ENCODE measurements at places on chromosomes 13 and 19. TPM values are rescaled to one million over a fixed set of nuclear protein-coding genes. Genes with fewer than 3 reads are reported as not detected.

DNA sequence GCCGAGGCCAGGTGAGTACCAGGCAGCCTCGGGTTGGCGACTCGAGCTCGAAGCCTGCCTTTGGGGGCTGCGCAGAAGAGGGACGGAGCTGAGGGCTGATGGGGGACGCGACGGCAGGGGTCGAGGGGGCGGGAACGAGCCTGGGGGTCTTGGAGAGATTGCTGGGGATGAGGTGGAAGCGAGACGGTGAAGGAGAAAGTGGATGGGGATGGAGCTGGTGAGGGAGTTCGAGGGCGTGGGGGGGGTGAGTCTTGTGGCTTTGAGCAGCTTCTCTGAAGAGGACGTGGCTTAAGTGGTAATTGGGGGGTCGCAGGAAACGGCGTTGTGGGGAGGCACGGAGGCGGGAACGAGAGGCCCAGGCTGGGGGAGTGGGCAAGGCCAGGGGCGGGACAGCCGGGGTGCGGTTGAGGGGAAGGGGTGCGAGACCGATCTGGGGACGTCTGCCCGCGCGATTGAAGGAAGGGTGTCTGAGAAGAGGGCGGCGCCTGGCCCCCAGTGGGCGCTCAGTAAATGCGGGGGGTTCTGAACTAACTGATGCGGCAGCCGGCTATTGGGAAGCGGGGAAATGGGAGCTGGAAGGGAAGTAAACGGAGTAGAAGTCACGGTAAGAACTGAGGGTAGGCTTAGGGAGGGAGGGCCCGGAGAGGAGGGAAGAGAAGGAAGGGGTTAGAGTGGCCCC lies 426 bp downstream of the MYO9B start:
- peaks cover 4% of the 10 kb centered on the region for H3K36me3 ChIP-seq
- peak overlapping the region; percentile 57 for H3K4me3 ChIP-seq
- DNase-seq, result peak; percentile 88
- H3K27me3 ChIP-seq, result no peaks in the 10 kb centered on the region
- peak overlapping the region; percentile 73 for H3K27ac ChIP-seq

GRCh38 chr19:9971166-9971897 lies 35.0 kb upstream of the OLFM2 start:
- no peaks in the 10 kb centered on the region for H3K4me1 ChIP-seq
- no peak for DNase-seq
- H3K4me3 ChIP-seq, result no peak overlapping the region
- no peak overlapping the region for H3K27ac ChIP-seq
- no peaks in the 10 kb centered on the region for H3K36me3 ChIP-seq

The IGFL2 gene
- total RNA-seq, result not detected

The KLK2 gene
- total RNA-seq, result not detected

- H3K36me3 ChIP-seq, result no peaks in the 10 kb centered on the region
- H3K4me3 ChIP-seq, result no peak overlapping the region
- no peak overlapping the region for H3K27ac ChIP-seq
- H3K27me3 ChIP-seq, result no peaks in the 10 kb centered on the region
- DNase-seq, result no peak
Measured at GRCh38 chr13:67183151-67183550, 47.0 kb downstream of the PCDH9 start.

DNA sequence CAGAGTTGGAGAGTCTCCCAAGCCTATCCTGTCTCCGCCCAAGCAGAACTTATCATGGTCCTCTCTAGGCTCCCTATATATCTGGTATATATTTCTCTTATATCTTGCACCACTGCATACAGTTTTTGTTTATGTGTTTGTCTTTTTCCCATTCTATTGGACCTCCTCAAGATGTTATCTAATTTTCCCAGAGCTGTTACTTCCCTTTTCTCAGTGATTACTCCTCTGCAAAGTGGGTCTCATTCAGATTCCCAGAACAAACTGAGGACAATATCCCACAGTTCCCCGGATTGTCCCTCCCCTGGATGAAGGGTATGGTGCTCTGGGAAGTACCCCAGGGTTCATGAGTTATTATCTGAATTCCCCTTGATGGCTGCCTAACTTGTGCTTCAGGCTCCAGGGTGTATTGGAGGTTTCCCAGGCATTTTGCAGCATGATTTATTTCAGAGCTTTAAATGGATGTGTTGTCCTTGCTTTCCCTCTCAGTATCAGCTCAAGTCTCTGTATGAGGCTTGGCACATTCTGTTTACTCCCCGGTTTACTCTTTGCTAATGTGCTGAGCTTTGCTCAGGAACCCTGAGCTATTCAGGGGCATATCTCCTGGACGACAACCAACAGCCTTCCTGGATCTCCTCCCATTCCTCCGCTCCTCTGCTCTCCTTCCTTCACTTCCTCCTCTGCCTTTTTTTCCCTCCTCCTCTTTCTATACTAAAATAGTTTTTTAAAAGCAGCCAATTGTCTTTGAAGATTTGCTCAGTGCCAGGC lies 329.3 kb downstream of the SPRY2 start:
- no peaks in the 10 kb centered on the region for H3K27me3 ChIP-seq
- H3K27ac ChIP-seq, result no peak overlapping the region
- DNase-seq, result no peak
- H3K36me3 ChIP-seq, result no peaks in the 10 kb centered on the region
- no peaks in the 10 kb centered on the region for H3K4me1 ChIP-seq

DNA sequence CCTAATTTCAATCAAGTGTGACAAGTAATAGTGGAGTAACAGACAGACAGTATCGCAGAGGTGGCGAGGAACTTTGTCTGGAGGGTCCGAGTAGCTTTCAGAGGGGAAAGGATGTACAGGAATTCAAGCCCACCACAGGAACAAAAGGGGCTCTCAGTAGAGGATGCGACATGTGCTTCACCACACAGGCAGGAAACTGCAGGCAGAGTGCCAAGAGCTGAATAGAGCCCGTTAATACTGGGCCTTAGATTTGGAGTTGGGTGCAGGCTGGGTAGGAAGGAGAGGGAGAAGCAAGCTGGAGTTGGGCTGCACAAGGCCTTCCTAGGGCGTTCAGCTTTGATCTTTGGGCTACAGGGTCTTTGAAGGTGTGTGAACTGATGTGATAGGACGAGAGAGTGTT lies 1.2 kb downstream of the CCDC70 start:
- no peaks in the 10 kb centered on the region for H3K36me3 ChIP-seq
- H3K27ac ChIP-seq, result no peak overlapping the region
- no peak for DNase-seq
- no peaks in the 10 kb centered on the region for H3K27me3 ChIP-seq
- no peak overlapping the region for H3K4me3 ChIP-seq

DNA sequence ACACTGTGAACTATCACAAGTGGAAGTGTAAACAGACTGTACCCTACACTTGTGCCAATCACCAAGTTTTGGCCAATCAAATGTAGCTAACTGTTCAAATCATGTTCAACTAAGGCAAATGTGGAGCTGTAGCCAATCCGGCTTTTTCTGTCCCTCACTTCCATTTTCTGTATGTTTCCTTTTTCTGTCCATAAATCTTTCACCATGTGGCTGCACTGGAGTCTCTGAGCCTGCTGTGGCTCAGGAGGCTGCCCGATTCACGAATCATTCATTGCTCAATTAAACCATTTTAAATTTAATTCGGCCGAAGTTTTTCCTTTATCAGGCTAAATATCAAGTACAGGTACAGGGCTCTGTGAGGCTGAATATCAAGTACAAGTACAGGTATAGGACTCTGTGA lies 216.5 kb downstream of the RFC3 start:
- no peaks in the 10 kb centered on the region for H3K27me3 ChIP-seq
- no peak overlapping the region for H3K4me3 ChIP-seq
- H3K27ac ChIP-seq, result no peak overlapping the region
- H3K36me3 ChIP-seq, result no peaks in the 10 kb centered on the region
- H3K4me1 ChIP-seq, result no peaks in the 10 kb centered on the region

- no peak for DNase-seq
- no peaks in the 10 kb centered on the region for H3K36me3 ChIP-seq
- no peak overlapping the region for H3K4me3 ChIP-seq
Measured at GRCh38 chr13:36028359-36029025, 102.7 kb downstream of the DCLK1 start.

DNA sequence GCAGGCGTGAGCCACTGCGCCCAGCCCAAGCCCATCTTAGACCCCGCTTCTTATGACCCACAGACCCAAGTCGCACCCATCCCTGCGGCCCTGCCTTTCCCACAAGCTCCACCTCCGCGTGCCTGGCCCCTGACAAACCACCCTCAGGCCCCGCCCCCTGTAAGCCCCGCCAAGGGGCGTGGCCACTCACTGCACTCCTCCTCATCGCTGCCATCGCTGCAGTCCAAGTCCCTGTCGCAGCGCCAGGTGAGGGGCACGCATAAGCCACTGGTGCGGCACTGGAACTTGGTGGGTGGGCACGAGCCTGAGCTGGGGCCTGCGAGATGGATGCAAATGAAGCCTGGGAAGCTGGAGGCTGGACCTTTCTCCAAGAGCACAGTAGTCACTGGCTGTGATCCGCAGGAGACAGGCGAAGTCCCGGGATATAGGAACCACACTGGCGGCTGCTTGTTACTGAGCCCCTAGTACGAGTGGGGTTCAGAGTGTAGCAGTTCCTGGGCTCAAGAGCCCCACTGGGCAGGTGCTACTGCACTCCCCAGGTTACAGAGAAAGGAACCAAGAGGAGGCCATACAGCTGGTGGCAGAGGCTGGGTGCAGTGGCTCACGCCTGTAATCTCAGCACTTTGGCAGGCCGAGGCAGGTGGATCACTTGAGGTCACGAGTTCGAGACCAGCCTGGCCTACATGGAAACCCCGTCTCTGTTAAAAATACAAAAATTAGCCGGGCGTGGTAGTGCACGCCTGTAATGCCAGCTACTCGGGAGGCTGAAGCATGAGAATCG lies 3.1 kb downstream of the CD320 start:
- H3K4me1 ChIP-seq, result peaks cover 39% of the 10 kb centered on the region
- H3K27me3 ChIP-seq, result no peaks in the 10 kb centered on the region
- H3K36me3 ChIP-seq, result no peaks in the 10 kb centered on the region
- H3K4me3 ChIP-seq, result no peak overlapping the region
- no peak overlapping the region for H3K27ac ChIP-seq

DNA sequence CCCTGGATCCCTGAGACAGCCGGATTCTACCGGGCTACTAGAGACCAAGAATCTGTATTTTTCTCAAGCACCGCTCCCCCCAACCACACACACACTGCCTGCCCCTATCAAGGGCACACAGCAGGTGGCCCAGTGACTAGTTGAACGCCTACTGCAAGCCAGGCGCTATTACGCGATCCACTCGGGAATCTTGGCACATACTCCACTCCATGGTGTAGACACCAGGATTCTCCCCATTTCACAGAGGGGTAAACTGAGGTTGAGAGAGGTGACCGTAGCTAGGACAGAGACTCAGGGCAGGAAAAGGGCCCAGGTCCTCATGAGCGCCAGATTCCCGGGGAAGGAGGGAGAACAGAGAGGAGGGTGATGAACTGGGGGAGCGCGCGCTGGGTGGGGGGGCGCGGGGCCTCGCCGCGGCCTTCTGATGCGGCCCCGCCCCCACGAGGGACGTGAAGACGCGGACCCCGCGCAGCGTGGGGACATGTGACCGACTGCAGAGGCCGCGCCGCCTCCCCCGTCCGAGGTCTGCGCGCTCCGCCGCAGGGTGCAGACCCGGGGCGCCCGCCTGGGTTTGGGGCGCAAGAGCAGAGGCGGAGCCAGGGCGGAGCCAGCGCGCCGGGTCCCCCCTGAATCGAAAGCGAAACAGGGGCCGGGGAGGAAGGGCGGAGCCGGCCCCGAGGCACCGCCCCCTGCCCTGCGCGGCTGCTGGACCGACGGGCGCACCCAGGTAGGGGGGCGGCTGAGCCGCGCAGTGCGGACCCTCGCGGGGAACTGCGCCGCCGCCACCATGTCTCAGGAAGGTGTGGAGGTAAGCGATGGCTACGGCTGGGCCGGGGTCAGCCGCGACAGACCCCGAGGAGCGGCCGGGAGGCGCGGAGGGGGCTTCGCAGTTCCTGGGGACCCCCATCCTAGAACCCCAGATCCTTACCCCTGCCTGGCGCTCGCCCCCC lies at the start of gene SHFL:
Gene SHFL, plus strand, starts transcription at position 677 of the 950 bp plus-strand sequence. Its CDS starts 111 bp downstream, at position 788.
- H3K27ac ChIP-seq, result peak within 1 kb of the TSS; percentile 79
- H3K36me3 ChIP-seq, result peaks cover 21% of the 10 kb centered on the region
- peak; percentile 96 for DNase-seq
- H3K4me3 ChIP-seq, result peak within 1 kb of the TSS; percentile 100

The SIGLEC12 gene
- total RNA-seq, result 1.9 TPM

- H3K27ac ChIP-seq, result no peak overlapping the region
- DNase-seq, result no peak
- H3K4me3 ChIP-seq, result no peak overlapping the region
- H3K36me3 ChIP-seq, result no peaks in the 10 kb centered on the region
- peaks cover 34% of the 10 kb centered on the region for H3K27me3 ChIP-seq
Measured at GRCh38 chr19:51719251-51719988, 4.4 kb downstream of the HAS1 start.

- H3K27ac ChIP-seq, result peak overlapping the region; percentile 53
- H3K27me3 ChIP-seq, result no peaks in the 10 kb centered on the region
- no peaks in the 10 kb centered on the region for H3K36me3 ChIP-seq
- H3K4me3 ChIP-seq, result no peak overlapping the region
- H3K4me1 ChIP-seq, result no peaks in the 10 kb centered on the region
Measured at GRCh38 chr13:28716511-28716910, 2.3 kb downstream of the SLC46A3 start.

The PGLYRP1 gene
- total RNA-seq, result 6.3 TPM

DNA sequence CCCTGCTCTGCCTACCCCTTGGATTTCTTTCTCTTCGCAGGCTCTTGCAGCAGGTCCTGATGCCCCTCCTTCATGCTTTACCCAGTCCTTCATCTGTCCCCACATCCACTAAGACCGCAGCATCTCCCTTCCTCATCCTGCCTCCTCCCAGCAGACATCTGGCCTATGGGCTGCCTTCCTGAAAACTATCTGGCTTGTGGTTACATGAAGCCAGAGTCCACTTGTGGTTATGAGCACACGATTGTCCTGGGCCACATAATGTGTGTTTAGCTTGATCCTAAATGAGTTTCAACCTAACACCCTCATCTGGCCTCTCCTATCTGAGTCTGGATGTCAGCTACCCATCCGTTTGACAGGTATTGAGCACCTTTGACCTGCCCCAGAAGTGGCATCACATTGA lies 5.5 kb upstream of the ZNF175 start:
- no peak for DNase-seq
- H3K36me3 ChIP-seq, result no peaks in the 10 kb centered on the region
- no peak overlapping the region for H3K27ac ChIP-seq
- H3K27me3 ChIP-seq, result peaks cover 76% of the 10 kb centered on the region

The SHD gene
- total RNA-seq, result not detected

- peak overlapping the region; percentile 94 for H3K4me3 ChIP-seq
- DNase-seq, result no peak
- no peaks in the 10 kb centered on the region for H3K36me3 ChIP-seq
- H3K4me1 ChIP-seq, result peaks cover 5% of the 10 kb centered on the region
- H3K27me3 ChIP-seq, result peaks cover 18% of the 10 kb centered on the region
Measured at GRCh38 chr19:924553-925086, 1.2 kb upstream of the ARID3A start.

DNA sequence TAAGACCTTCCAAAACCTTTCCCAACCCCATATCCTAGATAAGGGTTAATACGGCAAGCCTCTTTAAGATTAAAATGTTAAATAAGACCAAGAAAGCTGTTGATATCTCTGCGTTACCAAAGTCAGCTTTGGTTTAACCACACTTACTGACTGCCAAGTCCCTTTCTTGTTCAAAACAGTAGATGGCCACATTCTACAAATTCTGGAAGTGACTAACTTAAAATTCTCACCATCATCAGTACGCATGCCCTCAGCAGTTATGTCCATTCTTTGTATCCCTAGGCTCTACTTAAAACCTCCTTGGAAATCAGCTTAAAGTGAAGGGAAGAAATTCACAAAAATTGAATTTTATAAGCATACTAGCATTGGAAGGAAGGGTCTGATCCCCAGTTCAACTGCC lies 23.6 kb downstream of the SOHLH2 start:
- no peak overlapping the region for H3K4me3 ChIP-seq
- no peaks in the 10 kb centered on the region for H3K4me1 ChIP-seq
- no peaks in the 10 kb centered on the region for H3K27me3 ChIP-seq

All from left lung (tissue), 14 donors.